Thymus (tissue), 14 donors: ENCODE measurements at places on chromosomes 3 and 15. TPM values are rescaled to one million over a fixed set of nuclear protein-coding genes. Genes with fewer than 3 reads are reported as not detected.
A peak's percentile ranks its signal among the peaks of the same experiment; 100 is the strongest.

DNA sequence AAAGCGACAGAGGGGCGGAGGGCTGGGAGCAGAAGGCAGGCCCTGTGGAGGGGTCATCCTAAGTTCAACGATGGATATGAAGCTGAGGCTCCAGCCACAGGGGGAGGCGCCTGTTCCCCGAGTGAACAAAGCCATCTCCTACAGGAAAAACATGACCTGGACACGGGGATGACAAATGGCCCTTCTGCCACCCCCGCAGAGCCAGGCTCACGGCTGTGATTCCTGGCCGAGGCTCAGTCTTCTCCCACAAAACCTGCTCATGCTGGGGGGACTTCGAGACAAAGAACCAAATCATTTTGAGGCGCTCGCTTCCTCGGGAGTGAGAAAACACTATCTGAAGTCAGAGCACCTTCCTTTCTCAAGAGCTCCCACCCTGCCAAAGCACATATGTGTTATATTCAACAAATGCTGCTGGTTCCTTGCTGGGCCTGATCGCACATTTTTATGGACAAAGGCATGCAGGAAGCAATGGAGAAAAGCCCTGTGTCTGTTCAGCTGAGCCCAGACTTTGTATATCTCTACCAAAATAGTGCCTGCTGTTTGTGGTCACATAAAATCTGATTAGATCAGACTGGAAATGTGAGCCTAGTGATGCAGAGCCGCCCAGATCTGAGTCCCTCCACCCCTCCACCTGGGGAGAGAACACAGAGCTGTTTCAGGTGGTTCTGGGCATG is 5.6 kb downstream of the RBP1 start:
- H3K27ac ChIP-seq = peak overlapping the region; percentile 26
- no peak for DNase-seq
- H3K36me3 ChIP-seq = no peaks in the 10 kb centered on the region
- peaks cover 6% of the 10 kb centered on the region for H3K27me3 ChIP-seq
- H3K4me1 ChIP-seq = no peaks in the 10 kb centered on the region

DNA sequence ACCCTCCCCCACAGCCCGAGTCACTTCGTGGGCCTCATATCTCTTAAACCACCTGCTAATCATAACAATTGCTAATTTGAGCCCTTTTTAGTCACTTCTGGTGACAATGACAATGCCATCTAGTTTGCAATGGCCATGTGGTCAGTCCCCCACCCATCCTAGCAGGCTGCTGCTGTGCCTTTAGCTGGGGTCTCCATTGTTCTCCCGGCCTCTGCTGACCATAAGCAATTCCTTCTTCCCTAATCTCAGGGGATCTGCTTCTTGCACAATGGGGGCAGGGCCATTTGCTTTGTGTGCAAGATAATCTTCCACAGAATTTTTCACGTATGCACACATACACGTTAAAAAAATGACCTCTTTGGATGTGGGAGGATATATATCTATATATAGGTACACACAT is 406.1 kb upstream of the ONECUT1 start:
- DNase-seq = no peak
- no peak overlapping the region for H3K27ac ChIP-seq
- H3K36me3 ChIP-seq = no peaks in the 10 kb centered on the region
- H3K27me3 ChIP-seq = no peaks in the 10 kb centered on the region
- H3K4me1 ChIP-seq = no peaks in the 10 kb centered on the region

GRCh38 chr3:16448639-16449070 is 64.8 kb downstream of the RFTN1 start:
- peaks cover 26% of the 10 kb centered on the region for H3K4me1 ChIP-seq
- DNase-seq = no peak
- peaks cover 17% of the 10 kb centered on the region for H3K36me3 ChIP-seq
- H3K4me3 ChIP-seq = no peak overlapping the region
- H3K27ac ChIP-seq = no peak overlapping the region
- H3K27me3 ChIP-seq = no peaks in the 10 kb centered on the region

DNA sequence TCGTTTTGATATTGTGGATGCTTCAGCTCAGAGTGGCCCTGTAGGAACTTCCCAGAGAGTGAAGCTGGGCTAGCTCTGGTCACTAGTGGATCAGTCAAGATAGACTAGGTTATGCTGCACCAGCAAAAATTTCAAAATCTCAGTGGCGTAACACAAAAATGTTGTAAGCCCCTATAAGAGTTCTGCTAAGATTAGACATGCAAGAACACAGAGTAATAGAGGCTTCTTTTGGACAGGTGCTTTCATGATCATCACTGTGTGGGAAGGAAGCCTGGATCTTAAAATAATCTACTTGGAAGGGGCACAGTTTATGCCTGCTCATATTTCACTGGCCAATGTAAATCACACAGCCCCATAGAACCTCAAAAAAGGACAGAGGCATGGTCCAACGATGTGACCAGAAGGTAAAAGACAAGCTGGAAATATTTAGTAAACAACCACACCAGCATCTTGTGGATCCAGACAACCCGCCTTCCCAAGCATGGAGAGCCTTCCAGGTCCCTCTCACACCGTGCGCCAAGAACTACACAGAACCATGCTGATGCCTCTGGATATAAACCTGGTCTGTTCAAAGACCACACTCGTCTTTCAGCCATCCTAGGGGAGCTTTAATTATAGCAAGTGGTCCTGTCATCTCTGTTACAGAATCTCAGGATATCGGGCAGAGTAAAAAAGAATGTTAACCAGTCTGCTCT is 554.3 kb downstream of the EPHB1 start:
- no peaks in the 10 kb centered on the region for H3K4me1 ChIP-seq
- H3K36me3 ChIP-seq = no peaks in the 10 kb centered on the region
- DNase-seq = no peak
- no peaks in the 10 kb centered on the region for H3K27me3 ChIP-seq
- no peak overlapping the region for H3K4me3 ChIP-seq

- H3K27me3 ChIP-seq = no peaks in the 10 kb centered on the region
- H3K4me3 ChIP-seq = no peak overlapping the region
- no peak overlapping the region for H3K27ac ChIP-seq
- peaks cover 22% of the 10 kb centered on the region for H3K36me3 ChIP-seq
Measured at GRCh38 chr3:37320276-37320675, 145.9 kb upstream of the LRRFIP2 start.

GRCh38 chr3:187125319-187126031 is 13.8 kb downstream of the RPL39L start:
- peaks cover 2% of the 10 kb centered on the region for H3K4me1 ChIP-seq
- no peak for DNase-seq
- no peaks in the 10 kb centered on the region for H3K27me3 ChIP-seq
- no peak overlapping the region for H3K27ac ChIP-seq
- H3K4me3 ChIP-seq = no peak overlapping the region

DNA sequence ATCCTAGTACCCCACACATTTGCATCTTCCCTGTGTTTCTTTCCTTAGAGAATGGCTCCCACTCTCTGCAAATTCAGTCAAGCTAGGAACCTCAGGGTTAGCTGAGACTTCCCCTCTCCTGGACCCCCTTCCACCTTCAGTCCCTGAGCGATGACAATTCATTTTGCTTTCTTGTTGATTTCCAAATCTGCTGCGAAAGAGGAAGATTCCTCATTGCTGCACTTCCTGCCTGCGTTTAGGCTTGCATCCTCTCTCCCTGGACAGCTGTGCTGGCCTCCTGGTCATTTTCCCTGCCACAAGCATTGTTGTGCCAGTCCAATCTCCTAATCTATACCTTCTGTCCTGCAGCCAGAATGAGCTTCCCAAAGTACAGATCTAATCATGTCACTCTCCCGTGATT is 12.3 kb upstream of the DGKG start:
- H3K27me3 ChIP-seq = peaks cover 6% of the 10 kb centered on the region
- H3K4me1 ChIP-seq = no peaks in the 10 kb centered on the region
- H3K4me3 ChIP-seq = no peak overlapping the region
- no peak for DNase-seq
- no peaks in the 10 kb centered on the region for H3K36me3 ChIP-seq

- DNase-seq = no peak
- H3K27ac ChIP-seq = no peak overlapping the region
Measured at GRCh38 chr15:47750030-47750739, 32.9 kb downstream of the SEMA6D start.

DNA sequence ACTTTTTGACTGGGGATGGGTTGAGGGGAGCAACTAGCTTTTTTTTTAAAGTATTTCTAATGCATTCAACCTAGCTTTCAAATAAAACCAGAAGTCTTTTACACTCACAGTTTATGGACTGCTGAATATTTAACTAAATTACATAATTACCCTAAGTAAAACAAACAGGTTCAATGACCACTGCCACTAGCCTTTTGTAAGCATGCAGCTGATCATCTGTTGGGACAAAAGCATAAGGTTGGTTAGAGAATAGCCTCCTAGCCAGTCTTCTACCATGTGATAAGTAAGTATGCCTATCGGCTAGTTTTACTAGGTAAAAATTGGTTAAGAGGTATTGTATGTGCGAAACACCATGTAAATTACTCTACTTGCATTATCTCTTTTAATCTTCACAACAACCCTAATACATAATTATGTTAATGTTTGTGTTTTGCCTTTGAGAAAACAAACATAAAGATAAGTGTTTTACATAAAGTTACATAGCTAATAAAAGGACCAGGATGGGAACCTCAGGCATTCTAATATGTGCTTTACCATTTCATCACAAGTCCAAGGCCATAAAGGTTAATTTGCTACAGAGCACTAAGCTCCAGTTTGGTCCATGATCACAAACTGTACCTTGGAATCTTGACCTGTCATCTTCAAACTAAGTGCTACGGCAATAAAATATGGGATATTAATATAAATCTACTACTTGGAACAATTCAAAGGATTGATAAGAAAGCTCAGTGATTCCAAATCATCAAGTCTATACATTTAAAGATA is 13.2 kb downstream of the PFN2 start:
- DNase-seq = no peak
- H3K36me3 ChIP-seq = no peaks in the 10 kb centered on the region
- H3K27me3 ChIP-seq = no peaks in the 10 kb centered on the region
- no peak overlapping the region for H3K4me3 ChIP-seq

DNA sequence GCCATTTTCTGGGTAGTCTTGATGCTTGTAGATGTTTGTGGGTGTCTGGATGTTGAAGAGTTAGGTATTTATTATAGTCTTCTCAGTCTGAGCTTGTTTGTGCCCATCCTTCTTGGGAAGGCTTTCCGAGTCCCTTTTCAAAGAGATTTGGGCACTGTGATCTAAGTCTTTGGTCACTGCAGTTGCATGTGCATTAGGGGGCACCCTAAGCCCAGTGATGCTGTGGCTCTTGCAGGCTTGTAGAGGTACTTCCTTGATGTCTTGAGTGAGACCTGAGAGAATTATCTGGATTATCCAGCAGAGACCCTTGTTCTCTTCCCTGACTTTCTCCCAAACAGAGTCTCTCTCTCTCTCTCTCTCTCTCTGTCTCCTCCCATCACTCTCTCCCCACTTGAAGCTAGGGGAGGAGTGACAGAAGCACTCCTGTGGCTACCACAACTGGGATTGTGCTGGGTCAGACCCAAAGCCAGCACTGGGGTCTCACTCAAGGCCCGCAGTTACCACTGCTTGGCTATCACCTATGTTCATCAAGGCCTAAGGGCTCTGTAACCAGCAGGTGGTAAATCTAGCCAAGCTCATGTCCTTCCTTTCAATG is 68.5 kb downstream of the TMCO5A start:
- no peaks in the 10 kb centered on the region for H3K4me1 ChIP-seq
- DNase-seq = no peak
- H3K4me3 ChIP-seq = no peak overlapping the region
- no peak overlapping the region for H3K27ac ChIP-seq
- H3K27me3 ChIP-seq = no peaks in the 10 kb centered on the region
- H3K36me3 ChIP-seq = no peaks in the 10 kb centered on the region

DNA sequence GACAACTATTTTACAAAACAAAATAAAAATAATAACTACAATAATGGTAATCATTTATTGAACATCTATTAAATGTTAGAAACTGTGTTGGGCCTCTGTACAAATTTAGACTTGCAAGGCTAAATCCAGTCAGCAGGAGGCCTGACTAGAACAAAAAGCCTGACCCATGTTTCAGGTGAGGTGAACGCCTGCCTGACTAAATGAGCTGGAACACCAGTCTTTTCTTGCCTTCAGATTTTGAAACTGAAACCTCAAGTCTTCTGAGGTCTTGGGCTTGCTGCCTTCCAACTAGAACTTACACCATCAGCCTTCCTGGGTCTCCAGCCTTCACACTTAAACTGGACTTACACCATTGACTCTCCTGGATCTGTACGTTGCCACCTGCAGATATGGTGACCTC is 706.9 kb downstream of the TBL1XR1 start:
- H3K36me3 ChIP-seq = no peaks in the 10 kb centered on the region
- no peaks in the 10 kb centered on the region for H3K27me3 ChIP-seq
- no peak overlapping the region for H3K4me3 ChIP-seq
- no peak overlapping the region for H3K27ac ChIP-seq
- H3K4me1 ChIP-seq = no peaks in the 10 kb centered on the region
- DNase-seq = no peak

DNA sequence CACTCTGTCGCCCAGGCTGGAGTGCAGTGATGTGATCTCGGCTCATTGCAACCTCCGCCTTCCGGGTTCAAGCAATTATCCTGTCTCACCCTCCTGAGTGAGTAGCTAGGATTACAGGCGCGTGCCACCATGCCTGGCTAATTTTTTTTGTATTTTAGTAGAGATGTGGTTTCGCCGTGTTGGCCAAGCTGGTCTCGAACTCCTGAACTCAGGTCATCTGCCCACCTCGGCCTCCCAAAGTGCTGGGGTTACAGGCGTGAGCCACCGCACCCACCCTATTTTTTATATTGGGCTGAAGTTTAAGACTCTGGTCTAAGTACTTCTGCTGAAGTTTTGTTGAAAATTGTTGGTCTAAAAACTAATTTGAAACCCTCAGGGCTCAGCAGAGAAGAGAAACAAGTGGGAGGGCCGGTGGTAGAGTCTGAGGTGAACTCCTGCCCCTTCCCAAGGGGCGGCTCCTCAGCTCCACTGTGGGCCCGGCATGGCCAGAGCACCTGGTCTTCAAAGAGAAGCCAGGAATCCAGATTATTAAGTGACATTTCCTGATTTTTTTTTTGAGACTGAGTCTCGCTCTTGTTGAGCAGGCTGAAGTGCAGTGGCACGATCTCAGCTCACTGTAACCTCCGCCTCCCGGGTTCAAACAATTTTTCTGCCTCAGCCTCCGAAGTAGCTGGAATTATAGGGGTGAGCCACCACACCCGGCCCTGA is 4.0 kb downstream of the HDAC11 start:
- H3K4me3 ChIP-seq = no peak overlapping the region
- no peaks in the 10 kb centered on the region for H3K36me3 ChIP-seq
- H3K27ac ChIP-seq = no peak overlapping the region
- peaks cover 5% of the 10 kb centered on the region for H3K4me1 ChIP-seq

DNA sequence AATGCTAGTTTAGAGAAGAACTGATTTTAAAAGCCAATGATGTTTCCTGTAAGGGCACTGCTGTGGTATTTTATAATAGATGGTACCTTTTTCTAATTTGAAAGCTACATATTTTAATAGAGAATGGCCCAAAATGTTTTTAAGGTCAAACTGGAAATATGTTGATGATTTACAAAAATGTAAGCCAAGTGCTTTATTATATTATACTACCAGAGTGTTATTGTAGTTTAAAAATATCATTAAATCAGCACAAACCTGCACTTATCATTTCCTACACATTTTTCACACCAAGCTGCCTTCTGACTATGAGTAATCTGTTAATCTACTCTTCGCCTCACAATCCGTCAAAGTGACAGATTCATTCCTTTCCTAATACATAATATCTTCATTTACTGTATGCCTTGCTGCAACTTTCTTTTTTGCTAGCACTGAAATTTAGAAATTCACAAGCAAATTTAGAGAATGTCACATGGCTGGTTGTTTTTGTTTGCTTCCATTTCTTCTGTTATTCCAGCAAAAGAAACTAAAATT is 126.4 kb upstream of the FAM3D start:
- DNase-seq = no peak
- H3K27ac ChIP-seq = no peak overlapping the region
- H3K4me3 ChIP-seq = no peak overlapping the region
- no peaks in the 10 kb centered on the region for H3K4me1 ChIP-seq
- no peaks in the 10 kb centered on the region for H3K36me3 ChIP-seq

FEZF2 gene
- polyA plus RNA-seq = 18.4 TPM

TMED3 gene
- polyA plus RNA-seq = 59.0 TPM

TICRR gene
- polyA plus RNA-seq = 0.32 TPM

GOLGA6D gene
- polyA plus RNA-seq = 0.05 TPM

SLC9C1 gene
- polyA plus RNA-seq = 0.11 TPM

ATP13A5 gene
- polyA plus RNA-seq = 0.37 TPM
